ENCODE measurements at places on chromosomes 13 and 19.

- DNase-seq: no peak
Measured at GRCh38 chr19:30004403-30004802, 62.4 kb downstream of the URI1 start.

DNA sequence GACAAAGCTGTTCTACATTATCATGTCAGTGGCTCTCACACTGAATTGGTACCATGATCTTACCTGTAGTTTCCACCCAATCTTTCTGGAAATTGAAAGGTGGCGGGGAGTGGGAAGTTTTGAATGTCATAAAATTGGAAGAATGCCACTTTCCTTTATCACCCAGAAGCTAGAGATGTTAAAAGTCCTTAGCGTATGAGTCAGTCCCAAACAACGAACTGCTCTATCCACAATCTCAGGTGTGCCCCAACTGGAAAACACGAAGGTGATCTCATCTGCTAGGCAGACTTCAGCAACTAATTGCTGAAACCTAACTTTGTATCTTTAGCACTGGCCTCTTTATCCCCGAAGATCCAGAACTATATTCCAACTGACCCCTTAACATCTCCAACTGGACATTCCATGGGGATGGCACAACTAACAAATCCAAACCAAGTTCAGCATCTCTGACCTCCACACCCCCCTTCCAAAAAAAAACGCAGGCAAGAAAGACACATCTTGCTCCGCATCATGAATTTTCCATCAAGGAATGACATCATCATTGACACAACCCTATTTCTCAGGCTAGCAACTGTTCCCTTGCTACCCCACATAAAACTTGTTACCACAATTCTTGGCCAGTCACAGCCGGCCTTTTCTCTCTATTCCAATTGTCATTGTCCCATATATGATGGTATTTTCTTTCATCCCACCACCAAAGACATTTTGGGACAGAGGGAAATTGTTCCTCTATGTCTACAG is 175.4 kb downstream of the KLF12 start:
- no peak for DNase-seq

DNA sequence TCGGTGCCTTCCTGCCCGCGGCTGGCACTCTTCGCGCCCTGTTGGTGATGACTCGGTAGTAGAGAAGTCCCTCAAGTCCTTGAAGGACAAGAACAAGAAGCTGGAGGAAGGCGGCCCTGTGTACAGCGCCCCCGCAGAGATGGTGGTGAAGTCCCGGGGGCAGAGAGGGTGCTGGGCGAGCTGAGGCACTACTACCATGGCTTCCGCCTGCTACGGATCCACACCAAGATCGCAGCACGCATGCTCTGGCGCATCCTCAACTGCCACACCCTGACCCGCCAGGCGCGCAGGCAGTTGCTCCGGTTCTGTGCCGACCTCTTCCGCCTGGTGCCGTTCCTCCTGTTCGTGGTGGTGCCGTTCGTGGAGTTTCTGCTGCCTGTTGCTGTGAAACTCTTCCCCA is 11.1 kb downstream of the ZSCAN1 start:
- DNase-seq: peak; percentile 25

DNA sequence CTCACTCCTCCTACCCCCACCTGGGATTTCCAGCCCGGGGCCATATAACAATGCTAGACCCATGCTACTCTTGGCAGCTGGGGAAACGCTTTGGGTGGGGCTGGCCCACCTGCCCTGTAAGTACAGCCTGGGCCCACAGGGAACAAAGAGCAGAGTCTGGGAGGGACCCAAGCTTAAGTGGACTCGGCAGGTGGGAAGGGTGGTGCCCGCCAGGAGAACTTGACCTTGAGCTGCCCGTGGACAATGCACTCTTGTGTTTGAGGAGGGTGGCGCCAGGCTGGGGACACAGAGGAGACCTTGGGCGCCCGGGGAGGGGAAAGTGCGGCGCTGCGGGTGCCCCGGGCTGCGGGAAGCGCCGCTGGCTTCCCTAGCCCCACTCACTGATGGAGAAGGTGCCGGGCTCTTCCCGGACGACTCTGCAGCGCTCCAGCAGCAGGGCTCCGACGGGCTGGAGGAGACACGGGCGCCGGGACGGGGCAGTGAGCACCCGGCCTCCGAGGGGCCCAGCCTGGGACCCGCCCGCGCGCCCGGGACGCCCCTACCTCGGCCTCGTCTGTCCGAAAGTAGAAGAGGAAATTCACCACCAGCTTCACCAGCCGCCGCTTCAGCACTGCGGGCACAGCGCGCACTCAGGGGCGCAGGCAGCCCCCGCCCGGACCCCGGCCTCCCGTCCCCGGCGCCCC is 607 bp downstream of the PLEKHJ1 start:
- DNase-seq: peak; percentile 82

- no peak for DNase-seq
Measured at GRCh38 chr13:60229708-60230272, 66.1 kb upstream of the DIAPH3 start.

- DNase-seq: no peak
Measured at GRCh38 chr19:11322269-11323024, 17.0 kb downstream of the RAB3D start.

DNA sequence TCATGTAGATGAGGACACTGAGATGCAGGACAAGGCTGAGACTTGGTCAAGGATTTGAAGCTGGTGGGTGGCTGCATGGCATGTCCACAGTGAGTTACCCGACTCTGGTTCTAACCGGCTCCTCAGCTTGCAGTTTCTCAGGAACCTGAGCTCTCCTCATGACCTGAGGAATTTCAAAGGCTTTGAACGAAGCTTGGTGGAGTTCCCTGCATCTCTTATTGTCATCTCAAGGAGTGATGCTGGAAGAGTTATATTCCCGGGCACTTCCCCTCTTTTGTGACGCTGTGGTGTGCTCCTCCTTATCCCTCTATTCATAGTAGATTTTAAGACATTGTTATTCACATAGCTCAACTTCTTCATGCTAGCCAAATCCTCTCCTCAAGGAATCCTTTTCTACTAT is 500.1 kb upstream of the HTR2A start:
- DNase-seq: peak; percentile 2

GRCh38 chr13:27851096-27851850 is 59.0 kb downstream of the GSX1 start:
- DNase-seq: no peak

- DNase-seq: no peak
Measured at GRCh38 chr13:24784319-24784718, 20.4 kb downstream of the RNF17 start.
